Vein endothelial cell (primary cell): ENCODE measurements at places on chromosomes 4 and X. TPM values are rescaled to one million over a fixed set of nuclear protein-coding genes. Genes with fewer than 3 reads are reported as not detected.

The TMPRSS11B gene
- not detected in 2 replicates for total RNA-seq

The HS6ST2 gene
- total RNA-seq = 2.0 and 3.8 TPM in 2 replicates

The TEC gene
- 0.65 and 1.1 TPM in 2 replicates for total RNA-seq

The FAM9B gene
- total RNA-seq = not detected in 2 replicates

The MAGEA9B gene
- not detected in 2 replicates for total RNA-seq

The FREM3 gene
- total RNA-seq = under 0.01 and 0.19 TPM in 2 replicates

The HHIP gene
- total RNA-seq = 515 and 854 TPM in 2 replicates

The TRMT10A gene
- 5.2 and 7.5 TPM in 2 replicates for total RNA-seq

The MAGEB1 gene
- not detected in 2 replicates for total RNA-seq

The TMEM128 gene
- total RNA-seq = 11.1 and 11.9 TPM in 2 replicates

The FAAH2 gene
- total RNA-seq = 0.33 and 0.96 TPM in 2 replicates

The ZAR1 gene
- total RNA-seq = 0.19 TPM in 1 of 2 replicates, not detected in the other

The SMIM10 gene
- 0.65 and 1.3 TPM in 2 replicates for total RNA-seq

The CT45A3 gene
- total RNA-seq = not detected in 2 replicates

The TMEM33 gene
- 65.3 and 79.8 TPM in 2 replicates for total RNA-seq

The FAM47E gene
- total RNA-seq = not detected in 2 replicates

The MSMO1 gene
- 49.6 and 127 TPM in 2 replicates for total RNA-seq

The ATP1B4 gene
- total RNA-seq = not detected in 2 replicates

The PHEX gene
- 0.96 and 0.98 TPM in 2 replicates for total RNA-seq

The HMX1 gene
- total RNA-seq = not detected in 2 replicates

The POLR2B gene
- 115 and 153 TPM in 2 replicates for total RNA-seq

The PABPC1L2A gene
- total RNA-seq = not detected in 2 replicates

The ANAPC10 gene
- total RNA-seq = 23.5 and 25.7 TPM in 2 replicates

The FGF5 gene
- under 0.01 and 0.29 TPM in 2 replicates for total RNA-seq

The CT45A5 gene
- total RNA-seq = not detected in 2 replicates

The DHX15 gene
- 136 and 185 TPM in 2 replicates for total RNA-seq

The KLB gene
- total RNA-seq = under 0.01 TPM in 1 of 2 replicates, not detected in the other

The DNAAF6 gene
- not detected in 2 replicates for total RNA-seq

The FGB gene
- not detected in 2 replicates for total RNA-seq

The ITIH6 gene
- not detected in 2 replicates for total RNA-seq

The PPARGC1A gene
- total RNA-seq = under 0.01 TPM in 1 of 2 replicates, not detected in the other

The CPE gene
- total RNA-seq = 4.6 and 10.2 TPM in 2 replicates

The PHOX2B gene
- total RNA-seq = not detected in 2 replicates

The PLXNB3 gene
- 11.0 and 11.4 TPM in 2 replicates for total RNA-seq

The P2RY10 gene
- total RNA-seq = not detected in 2 replicates

The MMAA gene
- 2.6 and 3.9 TPM in 2 replicates for total RNA-seq

The ATP2B3 gene
- not detected in 2 replicates for total RNA-seq

The HMGN5 gene
- total RNA-seq = 0.98 and 1.1 TPM in 2 replicates

The PNMA5 gene
- total RNA-seq = not detected in 2 replicates

The JAKMIP1 gene
- not detected in 2 replicates for total RNA-seq

The LANCL3 gene
- 0.98 and 1.7 TPM in 2 replicates for total RNA-seq

The PAGE4 gene
- not detected in 2 replicates for total RNA-seq

The CCDC110 gene
- 0.19 and 1.6 TPM in 2 replicates for total RNA-seq

The HGFAC gene
- 0.19 and 0.33 TPM in 2 replicates for total RNA-seq

The ASB5 gene
- total RNA-seq = not detected in 2 replicates

The INTS6L gene
- 3.9 and 4.6 TPM in 2 replicates for total RNA-seq

The ESX1 gene
- total RNA-seq = 0.29 and 0.65 TPM in 2 replicates

The NHS gene
- total RNA-seq = under 0.01 and 0.67 TPM in 2 replicates

The MSX1 gene
- total RNA-seq = 4.2 and 5.4 TPM in 2 replicates

The ENOPH1 gene
- total RNA-seq = 39.5 and 43.9 TPM in 2 replicates

The DCHS2 gene
- 0.19 TPM in 1 of 2 replicates, not detected in the other for total RNA-seq

The RIPPLY1 gene
- total RNA-seq = not detected in 2 replicates

The GYG2 gene
- total RNA-seq = under 0.01 TPM in 1 of 2 replicates, not detected in the other

The TCEAL3 gene
- 7.9 and 10.5 TPM in 2 replicates for total RNA-seq

The FAT1 gene
- total RNA-seq = 3.6 and 4.1 TPM in 2 replicates

The SATL1 gene
- not detected in 2 replicates for total RNA-seq

The RNF113A gene
- 12.7 and 13.5 TPM in 2 replicates for total RNA-seq

The AVPR2 gene
- total RNA-seq = not detected in 2 replicates

The PRKX gene
- total RNA-seq = 39.5 and 45.2 TPM in 2 replicates

The SSX4B gene
- total RNA-seq = not detected in 2 replicates
